ENCODE measurements at places on chromosomes 13 and 19.

DNA sequence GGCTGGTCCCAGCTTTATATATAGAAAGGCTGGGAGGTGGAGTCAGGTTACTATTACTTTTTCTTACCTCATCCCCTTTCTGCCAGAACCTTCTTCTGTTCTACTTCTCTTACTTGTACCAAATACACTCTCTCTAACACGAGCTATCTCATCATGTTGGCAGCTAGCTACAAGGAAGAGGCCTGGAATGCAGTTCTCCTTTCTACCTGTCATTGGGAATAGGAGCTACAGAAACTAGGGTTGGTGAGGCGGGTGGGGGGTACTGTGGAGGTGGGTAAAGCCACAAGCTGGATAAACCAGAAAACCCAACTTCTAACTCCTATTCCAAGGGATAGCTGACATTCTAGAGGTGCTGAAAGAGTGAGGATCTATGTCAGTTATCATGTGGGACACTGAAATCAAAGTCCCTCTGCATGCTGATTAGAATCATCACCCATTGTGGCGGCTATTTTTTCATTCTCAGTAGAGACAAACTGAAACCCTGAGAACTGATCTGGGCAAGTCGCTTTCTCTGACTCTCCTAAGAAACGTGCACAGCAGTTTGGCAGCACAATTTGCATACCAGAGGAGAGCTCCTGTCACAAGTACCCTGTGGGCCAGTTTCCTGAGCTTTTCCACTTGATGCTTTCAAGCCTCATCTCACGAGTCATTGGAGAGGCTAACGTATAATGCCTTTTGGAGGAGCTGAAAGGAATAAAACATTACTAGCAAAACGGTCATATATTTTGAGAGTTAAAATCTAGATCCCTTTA is 358.1 kb downstream of the ENOX1 start:
- DNase-seq = no peak

DNA sequence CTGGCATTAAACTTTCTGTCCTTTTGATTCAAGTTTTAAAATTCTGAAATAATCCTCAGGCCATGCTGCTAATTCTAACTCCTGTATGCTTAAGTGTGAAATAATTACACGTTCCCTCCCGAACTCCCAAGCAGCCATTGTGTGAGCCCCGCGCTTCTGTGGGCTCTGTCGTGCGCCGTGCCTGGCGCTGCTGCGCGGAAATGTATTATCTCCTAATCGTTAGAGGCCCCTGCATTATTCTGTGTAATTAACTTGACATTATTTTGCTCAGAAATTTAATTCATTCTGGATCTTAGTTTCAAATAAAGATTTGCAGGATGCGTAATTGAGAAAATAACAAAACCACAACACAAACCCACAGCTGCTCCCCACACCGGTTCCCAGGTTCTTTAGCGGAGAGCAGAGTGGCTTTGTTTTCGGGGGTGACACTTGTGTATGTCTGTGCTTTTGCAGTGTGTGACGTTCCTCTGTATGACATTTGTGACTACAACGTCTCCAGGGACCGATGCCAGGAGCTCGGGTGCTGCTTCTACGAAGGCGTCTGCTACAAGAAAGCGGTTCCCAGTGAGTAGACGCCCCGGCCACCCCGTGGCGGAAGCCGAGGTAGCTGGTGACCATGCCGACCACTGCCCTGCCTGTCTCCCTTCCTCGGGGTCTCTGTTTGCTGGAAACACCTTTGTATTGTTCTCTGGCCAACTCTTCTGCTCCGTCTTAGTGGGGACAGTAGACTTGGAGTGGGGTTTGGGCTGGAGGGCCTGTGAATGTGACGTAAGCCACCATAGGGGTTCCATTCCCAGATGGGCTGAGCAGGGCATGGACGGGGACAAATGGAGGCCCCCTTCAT is 7.5 kb downstream of the TEX29 start:
- DNase-seq = no peak

DNA sequence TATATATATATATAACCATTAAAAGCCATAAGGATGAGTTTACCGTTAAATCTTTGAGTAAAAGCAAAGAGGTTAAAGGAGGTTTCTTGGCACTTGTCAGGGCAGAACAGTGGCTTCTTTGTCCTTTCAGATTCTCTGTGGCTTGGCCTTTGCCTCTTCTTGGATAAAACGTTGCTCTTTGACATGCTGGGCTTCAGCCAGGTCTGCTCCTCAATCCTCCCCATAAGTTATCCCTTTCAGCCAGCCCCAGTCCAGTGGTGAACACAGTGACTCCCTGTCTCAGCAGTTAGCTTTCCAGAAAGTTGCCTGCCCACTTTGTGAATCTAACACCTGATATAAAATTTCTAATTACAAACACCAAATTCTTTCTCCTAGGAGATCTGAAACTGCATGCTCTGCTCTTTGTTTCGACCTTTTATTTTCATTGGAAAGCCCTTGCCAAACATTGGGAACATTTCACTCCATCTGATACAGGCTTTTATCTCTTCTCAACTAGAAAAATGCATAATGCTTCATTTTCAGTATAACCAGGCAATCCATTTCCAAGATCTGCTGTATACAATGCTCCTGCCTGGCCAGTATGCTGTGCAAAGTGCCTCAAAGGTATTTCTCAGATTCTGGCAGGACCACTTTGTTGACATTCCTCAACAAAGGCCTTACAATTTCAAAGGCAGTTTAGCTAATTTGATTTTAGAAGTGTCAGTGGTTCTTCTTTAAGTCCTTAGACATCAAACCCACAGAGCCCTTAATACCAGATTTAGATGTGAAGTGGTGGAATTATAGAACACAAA is 16.2 kb upstream of the MED4 start:
- no peak for DNase-seq

DNA sequence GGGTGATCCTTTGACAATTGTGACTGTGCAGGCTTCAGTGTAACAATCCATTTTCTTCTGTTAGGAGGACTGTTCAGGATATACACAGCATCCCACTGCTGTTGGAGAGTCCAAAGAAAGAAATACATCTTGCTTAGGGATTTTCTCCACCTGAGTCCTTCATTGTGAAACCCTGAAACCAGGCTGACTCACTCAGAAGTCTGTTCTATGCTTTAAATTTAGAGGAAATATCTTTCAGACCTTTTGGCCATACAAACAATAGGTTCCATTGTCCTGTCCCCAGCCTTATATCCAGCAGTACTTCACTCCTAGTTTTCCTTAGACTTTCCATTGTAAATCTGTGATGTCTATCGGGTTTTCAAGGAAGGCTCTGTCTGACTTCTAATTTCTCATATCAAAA is 379.1 kb downstream of the SUCLA2 start:
- DNase-seq = no peak

DNA sequence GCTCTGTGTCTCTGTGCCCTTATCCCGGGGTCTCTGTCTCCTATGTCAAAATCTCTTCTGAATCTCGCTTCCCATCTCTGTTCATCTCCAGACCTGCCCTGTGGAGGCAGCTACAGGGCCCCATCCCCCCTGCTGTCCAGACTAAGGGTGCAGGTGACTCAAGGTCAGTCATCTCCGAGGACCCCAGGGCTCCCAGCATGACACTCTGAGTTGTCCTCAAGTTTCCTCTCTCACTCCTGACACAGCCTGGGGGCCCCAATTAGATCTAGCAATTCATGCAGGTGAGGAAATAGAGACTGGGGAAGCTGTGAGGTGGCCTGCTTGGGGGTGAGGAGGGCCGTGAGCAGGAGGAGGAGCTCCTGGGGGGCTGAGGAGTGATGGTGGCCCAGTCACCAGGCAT is 2.1 kb upstream of the CNFN start:
- no peak for DNase-seq

- DNase-seq = no peak
Observed at GRCh38 chr19:30719189-30719998, 347.2 kb downstream of the ZNF536 start.

DNA sequence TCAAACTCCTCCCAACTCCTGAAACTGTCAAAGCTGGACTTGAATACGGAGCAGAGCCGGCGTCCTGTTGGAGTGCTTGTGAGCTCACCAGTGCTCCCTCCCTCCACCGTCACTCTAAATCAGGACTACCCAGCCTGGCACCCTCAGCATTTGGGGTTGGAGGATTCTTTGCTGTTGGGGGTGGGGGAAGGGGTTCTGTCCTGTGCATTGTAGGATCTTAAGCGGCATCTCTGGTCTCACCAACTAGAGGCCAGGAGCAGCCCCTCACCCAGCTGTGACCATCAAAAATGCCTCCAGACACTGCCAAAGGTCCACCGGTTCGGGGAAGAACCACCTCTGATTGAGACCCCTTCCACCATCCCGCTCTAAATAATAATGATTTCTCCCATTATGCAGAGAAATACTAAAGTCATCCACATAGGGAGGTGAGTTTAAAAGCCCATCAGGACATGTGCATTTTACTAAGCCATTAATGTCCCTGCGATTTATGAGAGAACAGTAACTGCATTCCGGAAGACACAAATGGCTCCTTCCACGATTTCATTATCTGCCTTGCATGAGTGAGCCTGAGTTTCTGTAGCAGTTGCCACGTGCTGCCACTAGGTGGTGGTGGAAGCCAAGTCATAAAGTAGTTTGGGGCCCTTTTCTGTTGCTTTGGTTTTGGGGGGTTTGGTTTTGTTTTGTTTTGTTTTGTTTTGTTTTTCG is 16.1 kb upstream of the USP29 start:
- DNase-seq = no peak

DNA sequence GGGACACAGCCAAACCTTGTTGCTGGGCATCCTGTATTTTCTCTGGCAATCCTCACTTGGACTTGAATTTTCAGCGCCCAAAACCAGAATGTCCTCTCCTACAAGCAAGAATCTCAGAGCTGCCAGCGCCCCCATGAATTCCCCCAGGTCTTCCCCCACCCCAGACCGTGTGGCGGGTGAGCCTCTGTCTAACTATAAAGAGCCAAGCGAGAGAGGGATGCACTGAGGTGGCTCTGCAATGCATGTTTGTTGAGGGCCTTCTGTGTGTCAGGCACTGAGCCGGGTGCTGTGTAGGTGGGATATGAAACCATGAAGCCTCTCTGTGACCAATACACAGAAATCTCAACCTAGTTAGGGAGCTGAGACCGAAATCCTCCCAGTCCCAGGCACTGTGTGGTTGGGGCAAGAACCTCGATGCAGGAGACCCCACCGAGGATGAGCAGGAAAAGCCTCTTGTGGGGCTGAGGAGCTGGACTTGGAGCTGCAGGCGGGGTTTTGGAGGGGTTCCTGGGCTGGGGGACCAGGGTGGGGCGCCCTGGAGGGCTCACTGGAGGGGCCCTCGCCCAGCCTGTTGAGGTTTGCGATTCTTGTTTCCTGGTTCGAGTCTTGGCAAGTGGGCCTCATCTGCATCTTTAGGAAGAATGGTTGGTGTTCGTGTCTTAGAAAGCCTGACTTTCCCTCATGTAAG is 12.4 kb upstream of the PROZ start:
- DNase-seq = no peak

- DNase-seq = no peak
Observed at GRCh38 chr19:43673637-43674036, 3.7 kb upstream of the PLAUR start.

GRCh38 chr19:45068041-45068440 is 8.2 kb downstream of the ZNF296 start:
- DNase-seq = no peak

GRCh38 chr19:17235300-17235970 is 9.4 kb downstream of the OCEL1 start:
- DNase-seq = no peak

GRCh38 chr13:26688980-26689379 is 71.6 kb downstream of the GPR12 start:
- DNase-seq = no peak

DNA sequence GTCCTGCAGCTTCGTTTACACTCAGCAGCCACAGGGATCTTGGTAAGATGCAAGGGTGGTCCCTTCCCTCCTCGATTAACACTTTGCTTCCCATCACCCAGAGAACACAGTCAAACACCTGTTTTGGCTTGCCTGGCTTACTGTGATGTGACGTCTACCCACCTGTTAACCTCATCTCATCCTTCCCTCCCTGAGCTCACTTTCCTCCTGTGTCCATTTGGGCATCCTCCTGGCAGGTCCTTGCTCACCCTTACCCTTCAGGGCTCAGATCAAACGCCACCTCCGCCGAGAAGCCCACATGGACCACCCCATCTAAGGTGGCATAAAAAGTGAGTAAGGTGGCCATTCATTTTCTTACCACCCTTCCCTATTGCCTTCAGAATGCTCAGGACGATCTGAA is 9.2 kb downstream of the FIZ1 start:
- no peak for DNase-seq

GRCh38 chr19:38284422-38284821 is 19.6 kb upstream of the C19orf33 start:
- DNase-seq = no peak

DNA sequence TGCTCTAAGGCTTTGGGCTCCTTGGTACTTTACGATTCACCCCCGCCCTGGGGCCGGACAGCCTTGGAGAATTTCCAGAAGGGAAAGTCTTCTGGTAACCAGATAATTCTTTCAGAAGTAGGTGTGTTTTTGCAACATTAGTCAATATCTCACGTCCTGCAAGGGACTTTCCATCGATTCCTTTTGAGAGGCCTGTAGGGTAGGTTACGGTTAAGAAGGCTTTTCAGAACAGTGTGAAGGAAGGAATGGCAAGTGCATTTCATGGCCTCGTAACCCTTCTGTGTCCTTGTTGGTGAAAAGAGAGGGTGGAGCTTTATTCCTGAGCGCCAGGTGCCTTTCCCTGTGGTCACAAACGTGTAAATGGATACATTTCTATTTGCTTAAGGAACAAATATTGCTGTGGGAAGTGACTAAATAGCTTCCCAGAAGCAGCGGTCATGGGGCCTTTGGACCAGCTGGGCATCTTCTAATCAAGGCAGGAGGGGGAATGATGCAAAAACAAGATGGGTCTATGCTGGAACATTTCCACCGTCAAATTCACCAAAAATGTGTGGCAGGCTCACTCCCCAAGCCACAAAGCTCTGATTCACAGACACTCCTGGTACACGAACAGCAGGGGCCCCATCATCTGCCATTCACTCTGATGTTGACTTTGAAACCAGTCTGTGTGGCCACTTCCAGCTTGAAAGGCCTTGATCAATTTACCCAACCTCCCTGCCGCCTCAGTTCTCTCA is 99.2 kb downstream of the ANKRD10 start:
- DNase-seq = no peak

DNA sequence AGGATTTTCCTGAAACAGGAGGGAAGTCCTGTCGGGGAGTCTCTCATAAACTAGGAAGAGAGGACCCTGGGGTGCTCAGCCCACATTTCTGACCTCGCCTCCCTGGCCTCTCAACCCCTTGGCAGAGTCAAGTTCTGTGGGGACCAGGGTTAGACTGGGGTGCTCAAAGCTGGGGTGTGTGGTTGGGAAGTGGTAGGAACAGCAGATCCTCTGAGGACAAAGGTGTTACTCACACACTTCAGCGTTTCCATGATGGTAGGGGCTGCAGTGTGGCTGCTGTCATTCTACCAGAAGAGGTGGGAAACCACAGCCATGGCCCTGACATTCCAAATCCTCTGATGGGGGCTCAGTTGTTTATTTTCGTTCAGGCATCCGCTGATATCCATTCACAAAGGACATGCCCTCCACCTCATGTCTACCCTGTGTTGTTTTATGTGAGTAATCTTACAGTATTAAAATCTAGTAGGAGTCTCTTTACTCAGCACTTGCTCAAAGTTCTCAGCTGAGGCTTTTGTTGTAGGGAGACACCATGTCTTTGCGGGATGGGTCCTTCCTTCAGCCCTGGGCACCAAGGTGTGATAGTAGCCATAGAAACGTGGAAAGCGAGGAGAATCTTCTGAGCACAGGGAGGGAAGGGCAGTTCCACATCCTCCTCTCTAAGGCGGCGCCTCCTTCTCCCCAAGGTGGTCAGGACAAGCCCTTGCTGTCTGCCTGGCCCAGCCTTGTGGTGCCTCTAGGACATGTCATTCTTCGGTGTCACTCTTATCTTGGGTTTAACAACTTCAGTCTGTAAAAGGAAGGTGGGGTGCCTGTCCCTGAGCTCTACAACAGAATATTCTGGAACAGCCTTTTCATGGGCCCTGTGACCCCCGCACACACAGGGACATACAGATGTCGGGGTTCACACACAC is 1.5 kb downstream of the KIR2DL3 start:
- no peak for DNase-seq

Measured in stimulated activated CD8-positive, alpha-beta memory T cell treated with anti-CD3 and anti-CD28 coated beads, Interleukin-4, amount 100 ng/mL, for 4 hours (primary cell).